ENCODE measurements at places on chromosomes 11 and 22.

DNA sequence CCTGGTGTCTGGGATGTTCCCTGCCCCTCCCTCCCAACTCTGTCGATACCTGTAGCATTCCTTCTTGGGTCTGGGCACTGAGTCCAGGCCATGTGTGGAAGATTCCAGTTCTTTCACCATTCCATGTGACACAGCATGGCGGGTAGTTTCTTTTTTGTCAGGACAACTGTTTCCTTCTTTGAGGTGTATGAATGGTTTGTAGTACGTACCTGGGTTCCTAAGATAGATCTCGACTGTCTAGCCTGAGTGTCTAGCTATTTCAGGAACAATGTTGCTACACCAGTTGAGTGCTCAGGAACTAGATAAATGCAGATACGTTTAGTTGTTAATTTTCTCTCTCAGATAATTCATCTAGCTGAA, 43.3 kb downstream of the TNRC6B start:
- DNase-seq = no peak

GRCh38 chr11:120516461-120517389, 5.2 kb downstream of the GRIK4 start:
- DNase-seq = no peak

DNA sequence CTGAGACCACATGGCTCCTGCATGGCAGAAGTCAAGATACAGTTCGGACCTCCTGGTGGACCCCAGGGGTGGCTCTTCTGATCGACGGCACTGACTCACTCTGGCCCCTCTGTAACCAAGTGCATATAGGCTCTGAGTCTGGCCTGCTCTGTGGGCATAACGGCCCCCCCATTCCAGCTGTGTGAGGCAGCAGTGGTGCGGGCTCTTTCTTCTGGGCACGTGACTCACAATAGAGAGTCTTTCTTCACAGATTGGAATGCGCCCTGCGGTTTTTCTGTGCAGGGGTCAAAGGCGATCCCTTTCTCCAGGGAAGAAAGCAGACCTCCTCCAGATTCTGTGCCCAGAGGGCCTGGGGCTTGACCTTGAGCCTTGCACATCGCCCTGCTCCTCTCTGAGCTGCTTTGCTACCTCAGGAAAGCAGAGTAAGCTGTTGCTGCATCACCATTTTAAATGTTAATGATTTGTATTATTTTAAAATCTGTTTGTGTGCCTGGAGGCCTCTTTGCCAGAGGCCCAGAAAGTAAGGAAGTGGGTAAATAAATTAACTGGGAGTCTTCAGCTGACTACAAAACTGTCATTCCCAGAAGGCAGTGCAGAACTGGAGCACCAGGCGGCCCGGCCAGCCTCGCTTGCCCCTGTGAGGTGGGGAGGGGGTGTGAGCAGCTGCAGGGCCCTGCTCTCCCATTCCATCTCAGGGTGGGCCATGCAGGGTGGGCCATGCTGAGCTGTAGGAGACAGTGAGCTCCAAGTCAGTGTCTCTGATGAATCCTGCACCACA, 199.0 kb downstream of the GRIK4 start:
- no peak for DNase-seq

DNA sequence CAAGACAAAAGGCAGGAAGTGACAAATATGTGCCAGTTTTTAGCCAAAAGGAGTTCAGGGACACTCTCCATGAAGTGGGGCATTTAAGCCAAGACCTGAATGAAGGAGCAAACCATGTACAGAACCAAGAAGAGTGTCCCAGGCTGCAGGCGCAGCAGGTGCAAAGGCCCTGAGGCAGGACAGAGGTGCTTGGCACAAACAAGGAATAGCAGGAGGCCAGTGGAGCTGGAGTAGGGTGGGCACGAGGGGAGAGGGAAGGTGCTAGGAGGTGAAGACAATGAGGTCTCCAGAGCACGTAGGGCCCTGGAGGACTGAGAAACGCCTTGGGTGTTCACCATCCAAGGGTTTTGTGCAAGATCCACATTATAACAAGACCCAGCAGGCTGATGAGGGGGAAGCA, 474.1 kb downstream of the MN1 start:
- no peak for DNase-seq

DNA sequence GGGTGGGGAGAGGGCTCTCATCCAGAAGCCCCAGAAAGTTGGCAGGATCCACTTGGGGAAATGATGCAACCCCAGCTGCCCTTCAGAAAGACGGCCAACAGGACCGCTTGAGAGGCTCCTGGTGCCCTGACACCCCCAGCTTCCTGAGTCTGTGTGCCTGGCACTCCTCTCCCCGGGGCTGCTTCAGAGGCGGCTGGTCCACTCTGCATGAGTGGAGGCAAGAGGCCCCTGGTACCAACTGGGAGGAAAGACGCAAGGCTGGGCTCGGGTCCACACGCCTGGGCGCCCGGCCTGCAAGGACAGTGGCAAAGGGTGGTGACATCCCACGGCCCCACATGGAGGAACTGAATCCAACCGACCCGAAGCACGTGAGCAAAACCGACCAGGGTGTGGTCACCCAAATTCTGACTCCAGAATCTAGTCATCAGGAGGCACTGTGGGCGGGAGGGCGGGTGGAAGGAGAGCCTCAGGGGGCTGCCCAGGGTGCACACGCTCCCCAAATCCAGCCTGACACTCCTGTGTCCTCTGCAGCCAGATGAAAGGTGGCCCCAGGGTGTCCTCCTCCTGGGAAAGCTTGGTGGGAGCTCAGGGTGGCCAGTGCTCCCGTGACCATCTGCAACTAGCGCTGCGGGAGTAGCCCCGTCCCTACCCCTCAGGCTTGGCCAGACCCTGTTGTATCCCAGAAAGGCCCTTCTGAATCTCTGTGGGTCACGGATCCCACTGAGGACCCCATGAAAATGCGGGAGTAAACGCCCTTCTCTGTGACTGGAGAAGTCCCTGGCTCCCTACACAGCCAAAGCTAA, 3.7 kb downstream of the RNH1 start:
- DNase-seq = no peak

DNA sequence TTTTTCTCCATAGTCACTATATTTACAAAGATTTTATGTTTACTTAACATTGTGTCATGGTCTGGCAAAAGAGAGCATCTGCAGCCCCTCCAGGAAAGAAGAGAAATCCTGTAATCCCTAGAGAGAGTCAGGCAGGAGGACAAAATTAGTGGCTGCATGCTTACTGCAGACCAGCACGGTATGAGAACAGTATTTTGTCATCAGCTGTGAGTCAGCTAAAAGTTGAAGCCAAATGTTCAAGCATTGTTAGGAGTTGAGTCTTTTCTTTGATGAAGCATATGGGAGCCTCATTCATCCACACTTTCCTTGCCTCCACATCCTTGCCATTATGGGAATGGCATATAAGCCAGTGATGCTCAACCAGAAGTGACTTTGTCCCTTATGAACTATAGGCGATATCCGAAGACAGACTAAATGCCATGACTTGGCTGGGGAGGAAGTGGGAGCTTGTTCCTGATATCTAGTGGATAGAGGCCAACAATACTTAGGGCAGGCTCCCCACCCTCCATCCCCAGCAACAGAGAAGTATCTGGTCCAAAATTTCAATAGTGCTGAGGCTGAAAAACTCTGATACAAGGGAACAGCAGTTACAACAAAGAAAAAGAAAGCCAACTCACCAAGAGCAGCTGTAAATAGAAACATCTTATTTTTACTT, 112.0 kb upstream of the OR5AK2 start:
- no peak for DNase-seq

GRCh38 chr11:40274017-40274416, 1185.4 kb downstream of the LRRC4C start:
- no peak for DNase-seq

- no peak for DNase-seq
Observed at GRCh38 chr11:70901951-70902521, 350.3 kb downstream of the SHANK2 start.

DNA sequence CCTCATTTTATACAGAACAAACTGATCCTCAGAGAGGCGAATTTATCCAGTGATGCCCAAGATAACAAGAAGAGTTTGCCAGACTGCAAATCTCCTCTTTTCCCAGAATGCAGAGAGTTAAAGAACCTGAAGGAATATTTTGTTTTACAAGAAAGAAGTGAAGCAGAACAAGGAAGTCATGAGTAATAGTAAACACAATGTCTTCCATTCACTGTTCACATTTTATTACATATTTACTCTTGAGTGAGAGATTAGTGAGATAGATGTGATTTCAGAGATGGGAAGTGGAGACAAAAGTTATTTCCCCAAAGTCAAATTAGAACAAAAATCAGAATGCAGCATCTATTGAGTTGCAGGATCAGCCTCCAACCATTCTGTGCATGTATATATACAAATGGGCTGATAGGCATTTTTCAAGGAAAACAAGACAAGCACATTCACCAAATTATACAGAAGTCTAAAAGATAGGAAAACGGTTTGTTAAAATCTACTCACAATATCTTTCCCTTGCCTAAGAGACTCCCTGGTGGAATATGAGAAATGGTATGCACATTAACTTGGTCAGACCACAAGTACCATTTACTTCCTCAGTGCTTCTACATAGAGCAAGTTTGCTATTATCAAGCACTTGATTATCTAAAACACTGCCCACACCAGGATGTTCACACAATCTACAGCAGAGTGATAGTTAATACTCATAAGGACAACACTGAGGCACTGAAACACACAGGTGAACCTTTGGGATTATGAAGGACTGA, 12.0 kb downstream of the GUCY1A2 start:
- no peak for DNase-seq

GRCh38 chr11:25576320-25576719, 755.6 kb upstream of the ANO3 start:
- no peak for DNase-seq

GRCh38 chr22:48663297-48663696, 1164.4 kb downstream of the BRD1 start:
- no peak for DNase-seq

DNA sequence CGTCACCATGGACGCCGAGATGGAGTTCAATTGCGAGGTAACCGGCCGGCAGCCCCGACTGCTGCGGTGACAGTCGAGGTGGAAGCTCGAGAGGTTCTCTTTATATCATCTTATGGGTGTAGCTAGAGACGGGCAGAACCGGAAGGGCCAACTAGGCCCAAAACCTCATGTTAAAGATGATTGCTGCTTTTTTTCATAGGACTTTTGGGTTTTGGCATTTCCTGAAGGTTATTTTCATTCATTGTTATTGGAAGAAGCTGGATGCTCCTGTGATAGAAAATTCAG, 585 bp downstream of the NF2 start:
- no peak for DNase-seq

DNA sequence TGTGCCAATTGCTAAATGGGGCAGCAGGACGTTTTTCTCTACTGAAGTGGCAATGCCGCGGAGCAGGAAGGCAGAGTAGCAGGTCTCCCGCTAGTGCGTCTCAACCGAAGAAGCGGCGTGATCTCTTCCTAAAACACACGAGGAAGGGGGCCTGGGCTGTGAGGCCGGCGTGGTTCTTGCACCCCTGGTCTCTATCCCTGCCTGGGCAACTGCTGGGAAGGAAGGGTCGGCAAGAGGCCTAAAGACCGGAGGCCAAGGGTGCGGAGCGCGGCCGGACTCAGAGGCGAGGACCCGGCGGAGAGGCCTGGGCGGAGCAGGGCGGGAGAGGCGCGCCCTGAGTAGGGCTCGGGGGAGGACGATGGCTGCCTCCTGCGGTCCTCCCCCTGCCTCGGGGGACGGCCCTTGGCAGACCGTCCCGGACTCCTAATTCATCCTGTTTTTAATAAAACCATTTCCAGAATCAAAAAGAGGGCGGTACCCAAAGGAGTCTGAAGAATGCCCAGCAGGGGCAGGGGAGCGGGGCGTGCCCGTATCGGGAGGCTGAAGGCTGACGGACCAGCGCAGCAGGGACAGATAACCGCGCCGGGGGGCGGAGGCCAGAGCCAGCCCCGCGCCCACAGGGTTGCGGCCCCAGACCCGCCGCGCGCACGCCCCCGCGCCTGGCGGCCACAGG, 572 bp upstream of the APLP2 start:
- DNase-seq = peak; percentile 29

DNA sequence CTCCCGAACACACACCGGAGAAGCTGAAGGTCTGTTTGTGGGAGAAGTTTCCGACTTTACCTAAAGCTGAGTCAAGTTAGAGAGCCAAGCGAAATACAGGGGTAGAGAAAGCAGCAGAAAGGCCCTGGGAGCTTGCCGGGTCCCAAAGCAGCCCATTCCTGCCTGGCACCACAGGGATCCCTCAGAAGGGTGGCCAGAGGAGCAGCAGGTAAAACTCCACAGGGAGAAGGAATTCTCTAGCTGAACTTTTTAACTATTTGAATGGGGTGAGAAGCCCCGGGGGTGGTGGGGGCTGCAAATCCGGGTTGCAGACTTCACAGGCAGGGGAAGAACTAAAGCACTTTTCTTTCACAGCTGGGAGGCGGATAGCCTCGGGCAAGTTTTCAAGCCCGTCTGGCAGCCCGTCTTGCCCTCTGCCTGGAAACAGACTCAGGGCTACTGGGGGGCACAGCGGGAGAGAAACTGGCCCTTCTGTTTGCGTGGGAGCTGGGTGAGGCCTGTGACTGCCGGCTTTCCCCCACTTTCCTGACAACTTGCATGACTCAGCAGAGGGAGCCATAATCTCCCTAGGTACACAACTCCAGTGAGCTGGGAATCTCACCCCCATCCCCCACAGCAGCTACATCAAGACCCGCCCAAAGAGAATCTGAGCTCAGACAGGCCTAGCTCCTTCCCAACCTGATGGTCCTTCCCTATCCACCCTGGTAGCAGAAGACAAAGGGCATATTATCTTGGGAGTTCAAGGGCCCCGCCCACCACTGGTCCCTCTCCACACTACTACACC, 311.0 kb downstream of the SBF2 start:
- DNase-seq = no peak

DNA sequence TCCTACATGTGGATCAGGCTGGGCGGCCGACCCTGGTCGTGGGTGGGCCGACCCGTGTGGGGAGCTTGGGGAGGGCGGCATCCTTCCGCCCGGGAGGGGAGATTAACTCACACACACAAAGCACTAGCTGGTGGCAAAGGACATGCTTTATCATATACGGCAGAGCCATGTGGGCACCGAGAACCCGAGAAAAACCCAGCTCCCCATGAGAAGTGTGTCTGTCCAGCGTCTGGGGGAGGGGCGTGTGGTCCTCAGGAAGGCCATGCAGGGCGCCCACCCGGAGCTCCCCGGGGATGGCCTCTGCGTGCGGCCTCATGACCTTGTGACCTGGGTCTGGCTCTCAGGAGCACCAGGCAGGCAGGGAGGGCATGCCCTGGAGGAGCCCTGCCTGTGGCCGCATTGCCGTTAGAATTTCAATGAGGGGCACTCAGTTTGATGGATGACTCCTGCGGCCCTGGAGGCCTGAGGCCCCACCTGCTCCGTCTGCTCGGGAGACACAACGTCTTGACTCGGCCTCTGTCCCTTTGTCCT, 39.4 kb upstream of the TOLLIP start:
- no peak for DNase-seq

- DNase-seq = no peak
Observed at GRCh38 chr22:27610863-27611786, 190.4 kb downstream of the MN1 start.

- DNase-seq = no peak
Observed at GRCh38 chr11:114262681-114263512, 33.3 kb upstream of the NNMT start.

DNA sequence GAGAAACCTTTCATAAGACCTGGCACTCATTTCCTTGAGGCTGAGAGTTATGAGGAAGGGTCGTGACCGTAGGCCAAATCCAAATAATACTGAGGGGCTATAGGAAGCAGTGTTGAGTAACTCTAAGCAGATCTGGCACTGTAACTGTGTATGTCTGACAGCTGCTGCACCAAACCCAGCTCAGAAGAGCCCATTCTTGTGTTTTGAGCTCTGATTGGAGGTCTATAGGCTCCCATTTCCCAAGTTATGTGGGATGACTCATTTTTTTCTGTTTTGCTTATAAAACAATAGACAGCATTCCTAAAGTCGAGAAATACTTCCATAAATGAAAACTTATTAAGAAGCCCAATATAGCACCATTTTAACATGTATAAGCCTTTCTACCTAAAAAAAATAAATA, 645.8 kb downstream of the DLG2 start:
- no peak for DNase-seq

GRCh38 chr22:37213941-37214730, 1.9 kb upstream of the SSTR3 start:
- DNase-seq = no peak

All from T-helper 22 cell (primary cell).